Activated CD4-positive, alpha-beta T cell treated with anti-CD3 and anti-CD28 coated beads, Interleukin-2, amount 50 U/mL, for 4 hours (primary cell): ENCODE measurements at places on chromosomes 2 and 18.

DNA sequence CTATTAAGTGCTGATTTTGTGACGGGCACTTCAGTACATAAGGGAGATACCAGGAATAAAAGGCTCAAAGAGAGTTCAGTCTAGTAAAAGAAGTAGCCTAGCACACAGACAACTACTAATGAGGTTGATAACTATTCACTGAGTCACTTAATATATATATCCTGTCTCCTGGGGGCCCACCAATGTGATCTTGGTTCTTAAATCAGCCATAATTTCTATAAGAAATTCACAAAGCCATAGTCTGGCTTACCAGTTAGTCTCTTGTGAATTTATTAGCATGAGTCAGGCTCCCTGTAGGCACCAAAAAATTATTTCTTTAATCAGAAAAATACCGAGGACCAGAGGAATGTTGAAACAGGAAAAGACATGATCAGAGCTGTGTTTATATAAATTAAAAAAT lies 10.4 kb downstream of the KCNE4 start:
- no peak for DNase-seq

DNA sequence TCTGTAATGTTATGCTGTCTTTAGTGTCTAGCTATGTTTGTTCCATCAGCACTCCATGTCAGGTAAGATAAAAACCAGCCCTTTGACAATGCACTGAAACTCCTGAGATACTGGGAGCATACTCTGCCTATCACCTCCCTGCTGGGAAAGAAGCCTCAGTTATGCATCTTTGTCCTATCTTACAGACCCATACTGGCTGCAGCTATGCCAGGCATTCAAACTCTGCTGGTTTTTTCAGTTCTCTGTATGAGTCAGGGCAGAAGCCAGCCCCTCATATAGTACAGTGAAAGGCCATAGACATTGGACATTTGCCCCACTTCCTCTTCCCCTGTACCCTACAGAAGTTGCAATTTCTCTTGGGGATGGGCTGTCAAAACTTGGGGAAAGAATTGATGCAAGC lies 181.1 kb upstream of the RGPD4 start:
- no peak for DNase-seq

DNA sequence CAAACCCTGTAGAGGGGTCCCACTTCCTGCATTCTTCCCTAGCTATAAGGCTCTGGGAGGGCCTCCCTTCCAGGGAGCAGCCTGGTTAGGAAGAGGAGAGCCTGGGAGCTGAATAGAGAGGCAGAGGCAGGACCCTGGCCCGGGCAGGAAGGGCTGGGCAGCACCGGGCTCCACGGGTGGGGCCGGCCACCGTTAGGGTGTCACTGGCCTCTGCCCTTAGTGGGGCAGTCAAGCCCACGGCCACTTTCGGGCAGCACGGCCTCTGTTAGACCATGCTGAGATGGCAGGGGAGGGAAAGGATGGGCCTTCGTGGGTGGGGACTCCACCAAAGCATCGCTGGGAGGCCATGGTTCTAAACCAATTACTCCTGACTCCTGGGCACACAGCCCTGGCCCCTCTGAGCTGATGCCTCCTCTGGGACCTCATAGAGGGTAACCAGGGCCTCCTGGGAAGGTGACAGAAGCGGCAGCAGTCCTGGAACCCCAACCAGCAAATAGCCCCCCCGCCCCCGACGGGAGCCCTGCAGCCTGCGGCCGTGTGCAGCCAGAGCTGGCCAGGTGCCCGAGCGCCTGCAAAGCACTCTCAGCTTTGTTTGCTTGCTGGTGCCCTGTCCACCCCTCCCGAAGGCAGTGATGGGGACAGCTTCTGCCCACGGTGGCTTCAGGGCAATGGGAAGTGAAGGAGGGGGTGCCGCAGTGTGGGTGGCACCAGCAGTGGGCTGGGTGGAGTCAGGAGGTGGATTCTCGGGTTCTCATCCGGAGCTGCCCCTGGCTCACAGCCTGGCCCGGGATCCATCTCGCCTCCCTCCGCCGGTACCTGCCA lies 16.3 kb upstream of the HPCAL1 start:
- DNase-seq, result no peak

- no peak for DNase-seq
Observed at GRCh38 chr2:186183406-186183805, 302.7 kb upstream of the ZC3H15 start.

DNA sequence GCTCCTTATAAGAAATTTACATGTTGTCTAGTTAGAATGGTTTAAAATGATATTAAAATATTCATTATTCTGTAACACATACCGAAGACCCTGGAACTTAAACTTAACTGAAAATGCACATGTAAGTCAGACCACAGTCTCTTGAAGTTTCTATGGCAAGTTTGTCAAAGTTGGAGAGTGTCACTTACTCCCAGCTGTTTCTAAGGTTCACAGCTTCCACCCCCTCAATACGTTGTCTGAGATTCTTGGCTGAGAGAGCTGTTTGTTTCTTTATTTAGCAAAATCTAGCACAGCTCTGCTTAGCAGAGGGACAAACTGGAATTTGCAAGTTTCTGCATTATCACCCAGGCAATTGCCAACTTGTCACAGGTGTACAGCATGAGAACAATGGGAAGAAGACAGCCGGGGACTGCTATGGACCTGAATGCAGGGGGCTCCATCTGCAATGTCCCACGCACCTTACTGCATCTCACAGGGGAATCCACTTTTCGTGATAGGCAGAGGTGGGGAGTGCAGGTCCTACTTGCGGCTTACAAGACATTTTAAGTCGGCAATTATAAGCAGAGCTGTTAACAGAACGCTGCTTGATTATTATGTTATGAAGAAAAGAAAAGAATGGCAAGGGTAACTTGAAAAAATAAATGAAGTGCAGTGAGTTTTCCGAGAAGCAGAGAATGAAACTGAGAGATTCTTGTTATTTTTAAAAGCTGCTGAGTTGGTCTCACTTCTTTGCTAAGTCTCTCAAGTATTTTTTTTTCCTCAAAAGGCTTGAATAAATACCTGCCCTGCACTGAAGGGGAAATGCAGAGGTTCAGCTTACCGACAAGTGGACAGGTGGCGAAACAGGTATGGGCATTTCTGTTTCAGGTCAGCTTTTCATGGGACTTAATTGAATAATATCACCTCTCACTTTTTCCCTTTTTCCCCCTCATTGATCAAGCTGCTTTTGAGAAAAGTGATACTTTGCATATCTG lies 1072.1 kb upstream of the FANCL start:
- DNase-seq, result no peak

DNA sequence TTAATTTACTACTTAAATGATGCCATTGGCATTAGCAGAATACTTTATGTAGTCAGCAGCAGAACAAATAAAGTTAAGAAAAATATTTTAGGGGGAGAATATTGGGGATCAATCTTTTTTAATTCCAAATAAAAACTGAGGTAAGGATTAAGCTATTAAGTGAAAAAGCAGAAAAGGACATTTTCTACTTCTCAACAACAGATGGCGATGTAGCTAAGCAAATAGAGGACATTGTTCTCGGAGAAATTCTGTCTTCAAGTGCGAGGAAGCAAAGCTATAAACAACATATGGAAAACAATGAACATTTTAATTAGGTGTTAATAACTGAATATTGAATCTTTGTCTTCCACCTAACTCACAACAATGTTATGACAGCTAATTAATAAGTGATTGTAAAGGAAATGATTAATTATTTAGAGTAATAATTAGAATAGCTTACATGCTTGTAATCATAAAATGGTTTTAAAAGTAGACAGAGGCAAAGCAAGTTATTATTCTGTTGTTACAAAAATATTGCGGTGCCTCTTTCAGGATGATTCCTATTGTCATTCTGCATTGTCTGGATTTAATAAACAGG lies 32.9 kb upstream of the CCDC93 start:
- no peak for DNase-seq

DNA sequence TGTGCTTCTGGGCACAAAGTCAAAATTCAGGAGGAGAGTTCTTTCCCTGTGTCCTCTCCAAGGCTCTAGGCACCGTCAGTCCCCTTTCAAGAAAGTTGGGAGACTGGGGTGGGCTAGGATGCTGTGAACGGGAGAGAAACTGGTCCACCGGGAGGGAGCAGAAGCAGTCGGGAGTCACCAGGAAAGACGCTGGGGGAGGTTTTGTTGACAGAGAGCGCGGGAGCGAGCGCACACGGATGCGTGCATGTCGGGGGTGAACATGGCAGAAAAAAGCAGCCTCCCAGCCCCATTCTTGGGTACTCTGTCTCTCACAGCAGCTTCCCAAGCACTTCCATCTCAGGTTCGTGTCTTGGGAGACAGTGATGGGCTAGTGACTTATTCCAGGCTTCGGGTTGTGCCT lies 97.1 kb upstream of the PXDN start:
- DNase-seq, result no peak
